Neuronal stem cell (in vitro differentiated cells): ENCODE measurements at places on chromosomes 4 and X.
A peak's percentile ranks its signal among the peaks of the same experiment; 100 is the strongest.

DNA sequence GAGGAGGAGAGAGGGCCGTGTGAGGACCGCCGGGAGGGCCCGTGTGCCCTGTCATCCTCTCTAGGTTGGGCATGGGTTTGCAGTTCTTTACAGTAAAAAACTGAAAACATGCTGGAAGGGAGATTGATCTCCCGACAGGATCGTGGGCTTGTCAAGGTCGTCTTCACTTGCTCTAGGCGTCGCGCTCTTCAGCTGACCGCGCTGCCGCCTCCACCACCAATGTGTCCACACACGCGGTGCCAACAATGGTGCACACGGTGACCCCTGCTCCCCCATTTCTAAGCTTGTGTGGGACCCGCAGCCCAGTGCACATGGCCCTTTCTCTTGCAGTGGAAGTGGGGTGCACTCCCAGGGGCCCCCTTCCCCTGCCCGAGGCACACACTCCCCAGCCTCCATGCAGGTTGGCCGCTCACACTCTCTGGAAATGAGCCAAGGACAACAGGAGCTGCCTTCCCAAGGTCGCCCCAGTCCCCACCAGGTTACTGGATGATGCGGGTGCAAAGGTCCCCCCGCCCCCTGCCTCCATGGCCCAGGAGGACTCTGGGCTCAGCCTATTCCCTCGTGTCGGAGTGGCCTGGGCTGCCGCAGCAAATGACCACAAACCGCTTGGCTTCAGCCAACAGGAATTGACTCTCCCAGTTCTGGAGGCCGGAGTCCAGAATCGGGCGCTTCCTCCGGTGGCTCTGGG is 1.7 kb upstream of the ZFP92 start:
- DNase-seq, result no peak

GRCh38 chrX:75156531-75156945 is 455 bp upstream of the ABCB7 start:
- DNase-seq, result no peak

DNA sequence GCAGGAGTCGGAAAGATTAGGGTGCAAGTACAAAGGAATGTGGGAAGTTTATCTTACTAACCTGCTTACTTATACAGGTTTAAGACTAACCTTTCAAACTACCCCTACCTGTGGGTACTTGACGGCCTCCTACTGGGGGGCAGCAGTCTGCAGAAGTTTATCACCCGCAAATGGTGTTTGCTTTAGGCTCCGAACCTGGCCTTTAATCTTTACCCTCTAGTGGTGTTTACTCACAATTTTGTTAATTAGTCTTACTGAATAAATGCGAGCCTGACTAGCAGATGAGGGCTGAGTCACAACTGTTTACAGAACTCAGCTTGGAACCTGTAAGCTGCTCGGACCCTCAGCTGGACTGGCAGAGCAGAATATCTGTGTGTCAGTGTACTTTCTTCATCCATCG is 204.2 kb upstream of the GPRIN3 start:
- no peak for DNase-seq

DNA sequence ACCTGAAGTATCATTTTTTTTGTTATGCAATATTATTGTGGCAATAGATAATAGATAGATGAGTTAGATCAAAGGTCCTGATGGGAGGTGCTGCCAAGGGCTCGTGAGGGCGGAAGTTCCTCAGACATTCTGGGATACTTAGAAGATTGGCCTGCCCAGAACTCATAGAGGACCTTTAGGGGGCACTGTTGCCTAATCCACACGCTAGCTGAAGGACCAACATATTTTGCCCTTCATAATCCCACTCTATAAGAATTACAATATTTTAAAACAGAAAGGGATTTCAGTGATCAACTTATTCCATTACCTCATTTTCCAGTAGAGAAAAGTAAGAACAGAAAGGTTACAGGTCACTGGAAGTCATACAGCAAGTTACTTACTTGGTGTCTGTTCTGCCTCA is 22.9 kb upstream of the COX7B2 start:
- DNase-seq, result peak; percentile 35

GRCh38 chr4:94722748-94723147 is 35.0 kb upstream of the BMPR1B start:
- DNase-seq, result no peak

- no peak for DNase-seq
Observed at GRCh38 chr4:181659202-181659601, 584.0 kb upstream of the TENM3 start.

DNA sequence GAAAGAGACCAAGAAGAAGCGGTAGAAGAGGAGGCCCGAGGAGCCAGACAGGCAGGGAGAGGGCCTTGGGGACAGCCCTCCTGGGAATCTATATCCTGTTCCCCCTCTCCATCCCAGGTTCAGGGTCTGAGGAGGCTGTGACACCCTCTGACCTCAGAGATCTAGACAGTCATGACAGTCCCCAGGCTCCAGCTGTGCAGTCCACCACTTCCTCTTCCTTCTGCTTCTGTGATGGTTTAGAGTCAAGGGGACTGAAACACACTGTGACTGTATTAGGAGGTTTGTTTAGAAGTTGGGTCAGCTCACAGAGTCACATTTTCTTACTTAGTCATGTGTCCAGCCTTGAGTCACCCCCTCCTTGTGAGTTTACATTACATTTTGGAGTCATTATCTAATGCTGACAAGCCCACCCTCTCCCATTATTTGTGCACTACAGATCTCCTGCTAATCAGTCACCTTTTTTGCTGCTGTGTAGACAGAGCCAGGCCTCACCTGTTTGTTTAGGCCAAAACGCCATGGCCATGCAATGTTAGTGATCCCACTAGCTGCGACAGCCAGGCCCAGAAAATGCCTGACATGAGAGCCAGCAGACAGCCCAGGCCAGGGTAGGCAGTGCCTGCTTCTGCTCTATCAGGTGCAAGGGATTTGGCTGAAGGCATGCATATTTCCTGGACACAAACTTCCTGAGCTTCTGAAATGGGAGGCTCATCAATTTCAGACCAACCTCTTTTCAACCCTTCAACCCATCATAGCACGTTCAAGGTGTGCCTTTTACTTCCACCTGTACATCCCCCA is 26.0 kb downstream of the MANBA start:
- no peak for DNase-seq

- DNase-seq, result no peak
Observed at GRCh38 chrX:129549124-129549523, 9.1 kb downstream of the OCRL start.

- no peak for DNase-seq
Observed at GRCh38 chrX:149494844-149495565, 10.1 kb downstream of the IDS start.

- no peak for DNase-seq
Observed at GRCh38 chr4:172584816-172585215, 583.8 kb upstream of the GALNT7 start.

GRCh38 chrX:118961866-118962560 is 12.4 kb upstream of the LONRF3 start:
- DNase-seq, result no peak

DNA sequence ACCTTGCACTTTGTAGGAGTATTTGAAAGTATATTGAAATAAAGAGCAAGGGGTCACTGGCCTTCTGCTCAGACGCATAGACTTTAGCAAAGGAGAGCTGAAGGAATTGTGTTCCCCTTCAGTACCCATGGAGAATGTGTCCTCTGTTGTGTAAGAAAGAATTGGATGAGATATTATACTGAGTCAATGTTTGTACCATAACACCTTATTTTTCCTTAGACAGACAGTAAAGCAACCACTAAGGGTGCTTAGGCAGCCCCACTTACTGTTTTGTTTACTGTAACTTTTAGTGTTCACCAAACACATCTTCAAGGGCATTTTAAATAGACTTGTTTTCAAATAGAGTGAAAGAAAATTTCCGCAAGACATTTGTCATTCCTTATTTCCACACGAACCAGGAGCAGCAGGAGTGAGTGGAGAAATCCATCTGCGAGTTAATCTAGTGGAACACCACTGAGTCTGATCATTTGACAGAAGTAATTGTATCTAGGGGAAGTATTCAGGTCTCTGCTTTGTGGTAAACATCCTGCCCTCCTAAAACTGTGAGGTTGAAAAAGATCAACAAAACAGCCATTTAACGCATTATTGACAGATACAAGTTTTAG is 89.5 kb downstream of the SLIT2 start:
- DNase-seq, result no peak

- no peak for DNase-seq
Observed at GRCh38 chr4:44740201-44740600, 13.8 kb upstream of the GNPDA2 start.

- peak; percentile 41 for DNase-seq
Observed at GRCh38 chr4:130147641-130148040, 1051.7 kb downstream of the C4orf33 start.

- DNase-seq, result no peak
Observed at GRCh38 chrX:10159145-10159468, 2.3 kb downstream of the CLCN4 start.

GRCh38 chr4:114279066-114279465 is 299.6 kb upstream of the ARSJ start:
- DNase-seq, result no peak

GRCh38 chr4:152659806-152660205 is 20.0 kb downstream of the TMEM154 start:
- no peak for DNase-seq

DNA sequence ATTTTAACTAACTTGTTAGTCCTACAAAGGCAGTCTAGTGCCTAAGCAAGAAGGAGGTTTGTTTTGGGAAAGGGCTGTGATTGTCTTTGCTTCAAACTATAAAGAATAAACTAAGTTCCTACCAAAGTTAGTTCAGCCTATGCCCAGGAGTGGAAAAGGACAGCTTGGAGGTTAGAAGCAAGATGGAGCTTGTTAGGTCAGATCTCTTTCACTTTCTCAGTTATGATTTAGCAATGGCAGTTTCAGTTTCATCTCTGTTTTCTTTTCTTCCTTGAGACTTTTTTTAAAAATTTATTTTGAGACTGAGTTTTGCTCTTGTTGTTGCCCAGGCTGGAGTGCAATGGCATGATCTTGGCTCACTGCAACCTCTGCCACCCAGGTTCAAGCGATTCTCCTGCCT is 82.9 kb upstream of the NLGN4X start:
- DNase-seq, result no peak

- no peak for DNase-seq
Observed at GRCh38 chrX:38117485-38117884, 103.2 kb downstream of the SRPX start.

- DNase-seq, result no peak
Observed at GRCh38 chrX:15749642-15750610, 11.9 kb downstream of the CA5B start.

DNA sequence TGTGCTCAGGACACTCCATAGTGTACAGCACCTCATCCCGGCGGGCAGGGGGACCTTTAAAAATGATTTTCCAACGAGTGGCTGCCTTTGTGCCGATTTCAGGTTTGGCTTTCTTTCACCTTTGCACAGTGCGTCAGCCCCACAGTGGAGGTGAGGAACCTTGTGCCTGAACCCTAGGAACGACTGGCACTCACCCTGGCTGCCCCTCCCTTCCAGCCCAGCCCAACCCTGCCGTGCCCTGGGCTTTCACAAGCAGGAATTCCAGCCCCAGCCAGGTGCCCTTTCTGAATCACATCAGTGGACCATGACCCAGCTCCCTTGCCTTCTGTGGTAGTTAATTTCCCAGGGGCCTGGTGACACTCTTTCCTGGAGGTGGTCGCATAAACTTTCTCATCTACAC is 1.3 kb downstream of the TMEM164 start:
- DNase-seq, result no peak

DNA sequence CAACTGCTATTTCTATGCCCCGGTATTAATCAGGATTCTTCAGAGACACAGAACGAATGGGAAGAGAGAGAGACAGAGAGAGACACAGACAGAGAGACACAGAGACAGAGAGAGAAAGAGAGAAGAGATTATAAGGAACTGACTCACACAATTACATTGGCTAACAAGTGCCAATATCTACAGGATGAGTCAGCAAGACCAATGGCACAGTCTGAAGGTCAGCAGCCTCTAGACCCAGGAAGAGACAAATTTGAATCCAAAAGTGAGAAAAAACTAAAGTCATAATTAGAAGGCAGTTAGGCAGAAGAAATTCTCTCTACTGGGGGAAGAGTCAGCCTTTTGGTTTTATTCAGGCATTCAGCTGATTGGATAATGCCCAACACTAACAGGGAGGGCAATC is 187.3 kb downstream of the MAB21L2 start:
- no peak for DNase-seq

DNA sequence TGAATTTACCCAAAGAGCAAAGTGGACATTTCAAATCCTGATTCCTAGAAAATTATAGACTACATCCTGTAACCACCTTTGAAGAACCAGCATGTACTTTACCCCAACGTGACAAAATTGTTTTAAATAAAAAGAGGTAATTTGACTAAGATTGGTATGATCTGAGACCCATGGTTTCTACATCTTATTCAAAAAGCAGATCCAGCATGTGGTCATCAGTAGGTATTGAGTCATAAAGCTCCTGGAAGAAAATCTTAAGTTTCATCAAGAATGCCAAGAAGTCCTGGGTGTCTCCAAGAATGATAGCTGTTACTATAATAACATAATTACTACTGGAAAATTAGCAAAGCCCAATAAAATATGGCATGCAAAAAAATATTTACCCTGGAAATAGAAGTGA is 61.8 kb downstream of the NFKB1 start:
- DNase-seq, result no peak

DNA sequence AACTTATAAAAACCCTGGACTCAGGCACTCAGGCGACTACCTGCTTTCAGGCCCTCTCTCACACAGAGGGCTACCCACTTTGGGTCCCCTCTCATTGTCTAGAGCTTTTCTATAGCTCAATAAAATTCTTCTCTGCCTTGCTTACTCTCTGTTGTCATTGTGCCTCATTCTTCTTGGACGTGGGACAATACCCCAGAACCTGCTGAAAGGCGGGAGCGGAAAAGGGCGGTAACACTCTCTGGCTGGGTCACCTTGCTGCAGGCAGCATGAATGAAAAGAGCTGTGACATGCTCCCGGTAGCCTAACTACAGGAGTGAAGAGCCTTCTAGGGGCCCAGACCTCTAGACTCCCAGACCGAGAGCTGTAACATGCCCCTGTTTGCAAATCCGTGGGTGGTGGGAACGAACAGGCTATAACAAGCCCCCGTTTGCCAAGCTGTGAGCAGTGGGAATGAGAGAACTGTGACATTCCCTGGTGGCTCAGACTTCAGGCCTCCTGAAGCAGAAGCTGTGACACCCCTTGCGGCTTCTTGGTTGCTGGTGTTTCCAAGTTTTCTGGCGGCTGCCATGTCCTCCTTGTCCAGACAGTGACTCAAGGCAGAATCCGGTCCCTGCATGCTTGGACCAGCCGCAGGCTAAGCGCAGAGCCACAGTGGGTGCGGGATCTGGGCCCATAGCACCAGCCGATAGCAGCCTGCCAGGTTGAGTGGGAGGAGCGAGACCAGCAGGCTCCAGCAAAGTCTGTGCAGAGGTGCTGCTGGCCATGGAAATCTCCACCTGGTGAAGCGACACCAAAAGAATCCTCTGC is 684.6 kb downstream of the ARAP2 start:
- DNase-seq, result no peak

- DNase-seq, result no peak
Observed at GRCh38 chr4:39363773-39364393, 2.3 kb downstream of the RFC1 start.
